Gastroesophageal sphincter (tissue), 4 donors: ENCODE measurements at places on chromosomes 2 and 18. TPM values are rescaled to one million over a fixed set of nuclear protein-coding genes. Genes with fewer than 3 reads are reported as not detected.

GRCh38 chr2:205698286-205699268 is 16.3 kb downstream of the NRP2 start:
- H3K27me3 ChIP-seq: no peaks in the 10 kb centered on the region
- H3K4me1 ChIP-seq: peaks cover 64% of the 10 kb centered on the region
- peak overlapping the region; percentile 92 for H3K27ac ChIP-seq
- H3K4me3 ChIP-seq: no peak overlapping the region
- H3K36me3 ChIP-seq: peaks cover 44% of the 10 kb centered on the region

DNA sequence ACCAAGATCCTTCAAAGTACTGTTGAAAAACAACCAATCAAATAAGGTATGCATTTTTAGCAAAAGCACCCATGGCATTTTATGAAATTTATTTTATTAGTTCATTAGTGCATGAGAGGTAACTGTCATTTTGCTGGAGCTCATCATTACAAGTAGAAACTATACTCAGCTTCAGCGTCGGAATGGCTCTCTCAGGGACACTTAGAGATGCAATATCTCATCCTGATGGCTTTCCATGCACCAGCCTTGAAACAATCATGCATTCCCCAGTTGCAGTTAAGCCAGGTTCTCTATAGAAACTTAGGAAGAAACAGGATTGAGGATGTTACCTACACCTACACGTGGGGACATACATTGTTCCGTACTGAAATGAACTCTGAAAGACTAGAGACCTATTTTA is 219.5 kb downstream of the GALR1 start:
- H3K27ac ChIP-seq: no peak overlapping the region
- H3K36me3 ChIP-seq: no peaks in the 10 kb centered on the region
- no peaks in the 10 kb centered on the region for H3K4me1 ChIP-seq
- H3K27me3 ChIP-seq: peaks cover 18% of the 10 kb centered on the region
- ATAC-seq: no peak
- H3K4me3 ChIP-seq: no peak overlapping the region

GRCh38 chr2:220309215-220309614 is 681.8 kb downstream of the SLC4A3 start:
- H3K27ac ChIP-seq: no peak overlapping the region
- no peaks in the 10 kb centered on the region for H3K27me3 ChIP-seq
- H3K4me3 ChIP-seq: no peak overlapping the region
- ATAC-seq: no peak

The AKAIN1 gene
- total RNA-seq: not detected

DNA sequence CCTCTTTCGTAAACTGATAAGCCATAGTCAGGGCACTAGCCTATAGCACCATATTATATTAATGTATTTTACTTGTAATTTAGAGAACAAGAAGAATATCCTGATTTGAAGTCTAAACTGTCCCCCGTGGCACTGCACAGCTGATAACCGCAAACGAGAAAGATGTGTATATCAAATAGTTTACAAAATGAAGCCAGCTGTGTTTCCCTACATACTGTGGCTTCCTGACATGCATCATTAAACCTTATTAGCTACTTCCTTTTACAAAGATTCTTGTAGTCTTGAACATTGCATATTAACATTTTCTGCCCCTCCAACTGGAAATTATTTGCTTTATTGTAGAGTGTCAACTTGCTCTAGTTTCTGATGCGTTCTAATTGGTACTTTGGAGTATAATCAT is 153.5 kb upstream of the NFATC1 start:
- H3K27me3 ChIP-seq: no peaks in the 10 kb centered on the region
- no peak for ATAC-seq
- H3K36me3 ChIP-seq: no peaks in the 10 kb centered on the region
- no peak overlapping the region for H3K4me3 ChIP-seq
- peaks cover 8% of the 10 kb centered on the region for H3K4me1 ChIP-seq

The GPR45 gene
- not detected for total RNA-seq

The SLC5A7 gene
- 2.3 TPM for total RNA-seq

DNA sequence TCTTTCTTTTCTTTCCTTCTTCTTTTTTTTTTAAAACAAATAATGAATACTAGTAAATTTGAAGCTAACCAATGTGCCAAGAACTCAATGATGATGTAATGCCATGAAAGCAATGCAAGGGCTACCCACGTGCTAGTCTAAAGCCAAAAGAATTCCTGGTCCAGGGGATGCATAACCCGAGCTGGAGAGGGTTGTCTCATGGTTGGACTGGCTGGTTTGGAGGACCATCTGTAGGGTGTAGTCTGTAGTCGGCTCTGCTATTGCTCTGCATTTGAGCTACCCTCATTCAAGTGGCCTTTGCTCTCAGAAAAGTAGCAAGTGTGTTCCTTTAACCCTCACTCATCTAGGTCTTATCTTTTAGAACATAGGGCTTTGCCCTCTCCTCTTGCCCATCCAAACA is 469.6 kb upstream of the CELF4 start:
- H3K4me3 ChIP-seq: no peak overlapping the region
- ATAC-seq: no peak

GRCh38 chr2:23824777-23825212 is 102.1 kb downstream of the ATAD2B start:
- H3K36me3 ChIP-seq: no peaks in the 10 kb centered on the region
- ATAC-seq: no peak
- no peaks in the 10 kb centered on the region for H3K27me3 ChIP-seq

DNA sequence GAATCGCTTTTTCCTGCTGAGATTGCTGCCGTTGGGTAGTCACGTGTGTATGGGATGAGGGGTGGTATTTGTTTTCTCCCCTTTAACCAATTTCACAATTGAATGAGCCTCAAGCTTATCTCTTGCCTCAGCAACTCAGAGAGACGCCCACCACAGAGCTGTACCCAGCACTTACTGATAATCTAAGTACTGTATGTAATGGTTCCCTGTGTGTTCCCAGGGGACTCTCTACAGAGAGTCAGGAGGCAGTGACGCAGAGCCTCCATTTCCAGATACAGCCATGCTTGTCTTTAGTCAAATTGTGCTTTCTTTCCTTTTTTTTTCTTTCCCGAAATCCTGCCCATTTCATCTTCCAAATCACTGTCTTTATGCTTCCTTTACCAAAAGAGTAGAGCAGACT is 1102.1 kb upstream of the KLHL29 start:
- H3K4me1 ChIP-seq: peaks cover 17% of the 10 kb centered on the region
- H3K27me3 ChIP-seq: no peaks in the 10 kb centered on the region
- no peak for ATAC-seq
- no peaks in the 10 kb centered on the region for H3K36me3 ChIP-seq
- H3K4me3 ChIP-seq: no peak overlapping the region
- no peak overlapping the region for H3K27ac ChIP-seq

The DLX1 gene
- not detected for total RNA-seq

The SEMA4C gene
- 58.7 TPM for total RNA-seq

DNA sequence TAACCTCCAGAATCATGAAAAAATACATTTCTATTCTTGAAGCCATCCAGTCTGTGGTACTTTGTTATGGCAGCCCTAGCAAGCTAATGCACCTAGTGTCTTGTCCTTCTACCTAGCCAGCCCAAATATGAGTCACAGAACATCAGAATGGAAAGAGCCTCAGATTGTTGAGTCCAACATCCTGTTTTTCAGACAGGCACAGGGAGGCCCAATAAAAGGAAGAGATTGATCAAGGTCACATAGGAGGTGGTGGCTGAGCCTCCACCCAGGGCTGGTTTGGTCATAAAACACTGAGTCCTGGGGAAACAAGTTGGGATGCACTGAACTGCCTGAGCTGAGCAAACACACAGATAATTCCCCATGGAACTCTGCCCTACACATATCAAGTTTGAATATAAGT is 195.5 kb downstream of the TTC32 start:
- H3K27me3 ChIP-seq: no peaks in the 10 kb centered on the region
- H3K4me1 ChIP-seq: peaks cover 1% of the 10 kb centered on the region
- H3K4me3 ChIP-seq: no peak overlapping the region
- H3K36me3 ChIP-seq: no peaks in the 10 kb centered on the region
- ATAC-seq: no peak

- ATAC-seq: no peak
- no peaks in the 10 kb centered on the region for H3K36me3 ChIP-seq
- H3K27ac ChIP-seq: no peak overlapping the region
- H3K4me3 ChIP-seq: no peak overlapping the region
These were observed 191.0 kb upstream of the PID1 start for GRCh38 chr2:229462112-229462511.

DNA sequence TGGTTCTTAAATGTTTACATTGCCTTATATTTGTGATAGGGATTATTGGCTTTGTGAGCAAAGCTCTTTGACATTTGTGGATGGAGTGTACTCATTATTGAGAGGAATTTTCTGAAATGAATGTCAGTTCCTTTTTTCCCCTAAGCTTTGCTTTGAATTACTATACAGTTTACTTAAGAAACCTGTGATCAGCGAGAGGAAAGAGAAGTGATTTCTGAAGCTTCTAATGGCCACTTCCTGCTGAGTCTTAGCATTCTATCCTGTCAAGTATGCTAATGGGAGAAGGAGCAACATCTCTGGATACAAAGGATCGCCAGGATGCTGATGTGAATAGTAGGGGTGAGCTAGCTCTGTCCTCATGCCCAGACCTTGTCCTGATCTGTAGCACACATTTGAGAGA is 47.8 kb upstream of the MGAT5 start:
- peaks cover 5% of the 10 kb centered on the region for H3K4me1 ChIP-seq
- ATAC-seq: no peak
- H3K36me3 ChIP-seq: no peaks in the 10 kb centered on the region
- H3K4me3 ChIP-seq: no peak overlapping the region

DNA sequence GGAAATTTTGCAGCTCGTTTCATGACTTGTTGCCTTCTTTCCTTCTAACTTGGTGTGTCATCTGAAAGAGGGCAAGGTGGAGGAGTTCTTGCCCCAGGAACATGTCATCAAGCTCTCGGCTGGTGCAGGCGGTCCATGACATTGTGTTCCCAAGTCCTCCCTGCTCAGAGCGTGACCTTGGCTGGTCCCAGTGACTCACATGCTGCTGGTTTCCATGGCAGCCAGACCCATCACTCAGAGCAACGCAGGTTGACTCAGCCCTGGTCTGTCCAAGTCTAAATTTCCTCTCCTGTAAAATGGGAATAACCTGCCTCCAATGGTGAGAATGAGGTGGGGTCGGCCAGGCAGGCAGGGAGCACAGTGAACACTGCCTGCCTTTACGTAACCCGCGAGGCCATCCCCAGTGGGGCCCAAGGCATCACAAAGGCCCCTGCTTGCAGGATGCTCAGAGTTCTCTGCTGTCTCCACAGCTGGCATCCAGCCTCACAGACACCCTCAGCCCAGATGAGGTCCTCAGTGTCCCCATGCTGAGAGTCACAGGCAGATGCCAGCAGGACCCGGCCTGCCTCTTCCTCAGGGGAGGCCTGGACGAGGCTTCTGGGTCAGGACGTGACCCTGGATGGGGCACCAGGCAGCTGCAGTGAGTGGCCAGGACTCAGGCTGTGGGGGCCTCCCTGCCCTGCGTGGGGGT is 143.7 kb downstream of the TPO start:
- H3K27ac ChIP-seq: no peak overlapping the region
- ATAC-seq: no peak

The UCN gene
- total RNA-seq: 5.0 TPM

The ZNF512 gene
- 40.9 TPM for total RNA-seq

The NT5C1B gene
- total RNA-seq: not detected

The PSMA8 gene
- total RNA-seq: not detected

The FOXD4L1 gene
- total RNA-seq: 0.50 TPM

- no peak overlapping the region for H3K4me3 ChIP-seq
- H3K36me3 ChIP-seq: no peaks in the 10 kb centered on the region
- H3K27ac ChIP-seq: no peak overlapping the region
- peaks cover 7% of the 10 kb centered on the region for H3K4me1 ChIP-seq
These were observed 734.9 kb downstream of the EPHA4 start for GRCh38 chr2:220837226-220837625.

DNA sequence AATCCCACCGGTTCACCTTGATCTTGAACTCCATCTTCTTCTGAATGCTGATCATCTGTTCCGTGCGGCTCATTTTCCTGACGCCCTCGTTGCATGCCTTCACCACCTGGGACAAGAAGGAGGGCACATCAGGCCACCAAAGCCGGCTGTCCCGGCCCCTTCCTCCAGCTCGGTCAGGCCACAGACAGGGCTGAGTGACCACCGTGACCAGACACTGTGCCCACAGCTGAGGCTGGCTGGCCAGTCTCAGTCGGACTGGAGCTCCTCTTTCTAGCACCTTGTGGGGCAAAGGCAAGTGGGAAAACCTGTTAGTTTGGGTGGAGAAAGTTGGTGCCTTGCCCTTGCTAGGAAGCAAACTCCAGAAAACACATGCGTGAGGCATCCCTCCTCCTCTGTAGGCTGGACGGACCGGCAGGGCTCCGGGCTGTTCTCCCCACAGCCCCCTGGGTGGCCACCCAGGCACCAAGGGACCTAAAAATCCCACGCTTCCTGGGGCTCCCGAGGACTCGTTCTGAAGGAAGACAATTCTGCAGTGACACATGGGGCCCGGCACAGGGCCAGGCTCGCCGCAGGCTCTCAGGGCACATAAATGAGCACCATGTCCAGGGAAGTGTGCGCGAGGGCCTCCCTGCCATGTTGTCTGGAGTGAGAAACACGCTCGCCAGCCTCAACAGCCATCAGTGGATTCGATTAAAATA is 15.3 kb downstream of the SNORC start:
- no peak overlapping the region for H3K4me3 ChIP-seq
- no peak for ATAC-seq
- H3K27ac ChIP-seq: no peak overlapping the region
- H3K4me1 ChIP-seq: no peaks in the 10 kb centered on the region

- no peak for ATAC-seq
- H3K4me3 ChIP-seq: no peak overlapping the region
- H3K4me1 ChIP-seq: no peaks in the 10 kb centered on the region
- no peaks in the 10 kb centered on the region for H3K36me3 ChIP-seq
These were observed 257.2 kb downstream of the CYRIA start for GRCh38 chr2:16408331-16409005.

GRCh38 chr2:70828914-70829824 is 6.4 kb downstream of the CD207 start:
- ATAC-seq: no peak
- no peak overlapping the region for H3K27ac ChIP-seq
- no peak overlapping the region for H3K4me3 ChIP-seq
- H3K36me3 ChIP-seq: no peaks in the 10 kb centered on the region
- H3K4me1 ChIP-seq: no peaks in the 10 kb centered on the region

The GDF7 gene
- total RNA-seq: 12.5 TPM

DNA sequence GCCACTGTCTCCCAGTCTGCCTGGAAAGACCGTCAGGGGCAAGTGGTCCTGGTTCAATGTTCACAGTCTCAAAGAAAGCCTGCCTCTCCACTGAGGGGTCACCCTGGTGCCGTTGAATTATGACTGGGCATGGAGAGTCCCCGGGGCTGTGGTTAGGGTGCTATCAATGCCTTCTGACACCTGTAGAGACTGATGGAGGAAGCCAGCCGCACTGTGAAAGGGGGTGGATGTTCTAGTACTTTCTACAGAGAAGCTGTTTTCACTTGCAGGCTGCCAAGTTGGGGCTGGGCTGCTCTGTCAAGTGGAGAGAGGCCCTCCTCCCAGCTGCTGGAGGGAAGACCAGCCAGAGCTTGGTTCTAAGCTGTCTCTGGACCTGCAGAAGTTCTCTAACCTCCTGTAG is 80.5 kb downstream of the BCL2L11 start:
- H3K27ac ChIP-seq: no peak overlapping the region
- H3K4me1 ChIP-seq: no peaks in the 10 kb centered on the region
- no peak overlapping the region for H3K4me3 ChIP-seq

- H3K4me3 ChIP-seq: no peak overlapping the region
- ATAC-seq: no peak
- H3K4me1 ChIP-seq: no peaks in the 10 kb centered on the region
These were observed 58.8 kb downstream of the RND3 start for GRCh38 chr2:150428641-150429040.

The CHAC2 gene
- total RNA-seq: 1.6 TPM

The ADAM23 gene
- total RNA-seq: 4.0 TPM

GRCh38 chr2:117128461-117128860 is 686.0 kb upstream of the DDX18 start:
- no peaks in the 10 kb centered on the region for H3K27me3 ChIP-seq
- no peak overlapping the region for H3K4me3 ChIP-seq
- no peaks in the 10 kb centered on the region for H3K36me3 ChIP-seq
- H3K27ac ChIP-seq: no peak overlapping the region
